ENCODE measurements at places on chromosomes 12 and 14. TPM values are rescaled to one million over a fixed set of nuclear protein-coding genes. Genes with fewer than 3 reads are reported as not detected.
A peak's percentile ranks its signal among the peaks of the same experiment; 100 is the strongest.

GRCh38 chr14:92619671-92620456, 106.3 kb downstream of the RIN3 start:
- peak; percentile 35 for DNase-seq

GRCh38 chr14:46820291-46820690, 168.7 kb upstream of the RPL10L start:
- DNase-seq, result no peak

DNA sequence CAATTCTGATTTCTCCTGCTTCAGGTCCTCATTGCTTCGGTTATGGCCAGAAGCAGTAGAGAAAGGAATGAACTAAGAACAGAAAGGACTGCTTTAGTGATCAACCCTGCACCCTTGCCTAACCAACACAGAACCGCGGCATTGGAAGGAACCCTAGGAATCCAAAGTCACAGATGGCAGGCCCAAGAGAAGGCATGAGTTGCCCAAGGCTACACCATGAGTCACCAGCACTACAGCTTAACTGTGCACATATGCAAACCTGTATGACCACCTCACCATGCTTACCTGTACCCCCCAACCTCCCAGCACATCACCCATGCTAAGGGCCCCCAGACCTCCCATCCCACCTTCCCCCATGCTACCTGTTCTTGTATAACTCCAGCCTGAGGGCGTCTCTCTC, 25.9 kb upstream of the BLTP3B start:
- DNase-seq, result no peak

DNA sequence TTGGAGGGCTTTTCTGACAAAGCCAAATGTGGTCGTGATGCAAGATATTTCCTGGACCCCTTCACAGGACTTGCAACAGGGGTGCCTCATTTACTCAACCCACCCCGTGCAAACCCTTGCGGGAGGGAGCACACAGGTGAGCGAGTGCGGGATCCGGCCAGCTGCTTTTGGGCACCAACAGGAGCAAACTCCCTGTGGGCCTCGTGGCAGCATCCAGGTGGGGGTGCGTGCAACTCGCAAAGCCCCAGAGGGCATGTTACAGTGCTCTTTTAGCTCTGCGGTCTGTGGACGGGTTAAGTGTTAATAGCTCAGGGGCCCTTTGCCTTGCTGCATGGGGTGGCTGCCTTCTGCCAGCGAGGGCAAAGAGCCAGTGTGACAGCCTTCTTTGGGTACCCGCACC, 707.6 kb upstream of the MDGA2 start:
- no peak for DNase-seq

DNA sequence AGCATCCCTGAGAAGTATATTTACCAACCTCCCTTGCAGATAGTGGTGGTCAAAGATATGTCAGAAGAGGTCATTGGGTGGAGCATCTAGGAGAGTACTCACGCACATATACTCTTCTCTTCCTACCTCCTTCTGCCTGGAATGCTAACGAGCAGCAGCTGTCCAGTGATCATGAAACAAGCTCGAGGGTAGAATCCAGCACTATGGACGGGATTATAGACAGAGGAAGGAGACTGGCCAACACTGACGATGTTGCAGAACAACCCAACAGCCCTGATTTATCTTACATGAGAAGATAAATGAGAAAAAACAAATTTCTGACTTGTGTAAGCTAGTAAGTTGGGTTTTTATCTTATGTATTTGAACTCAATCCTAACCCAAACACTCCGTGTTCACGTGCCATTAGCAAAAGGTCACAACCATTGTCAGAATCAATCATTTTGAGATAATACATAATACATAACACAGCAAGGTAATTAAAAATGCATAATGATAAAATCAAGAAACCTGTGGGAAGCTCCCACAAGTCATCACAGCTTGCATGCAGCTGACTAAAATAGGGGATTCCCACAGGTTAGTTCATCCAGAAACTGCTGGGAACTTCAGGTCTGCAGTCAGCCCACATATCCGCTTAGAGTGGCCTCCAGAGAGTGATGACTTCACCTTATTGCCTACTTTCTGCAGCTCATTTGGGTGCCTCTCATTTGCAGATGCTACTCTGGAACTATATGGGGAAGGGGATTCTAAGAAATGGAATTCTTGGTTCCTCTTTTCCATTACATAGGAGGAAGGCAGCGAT, 36.3 kb upstream of the STK38L start:
- peak; percentile 32 for DNase-seq

DNA sequence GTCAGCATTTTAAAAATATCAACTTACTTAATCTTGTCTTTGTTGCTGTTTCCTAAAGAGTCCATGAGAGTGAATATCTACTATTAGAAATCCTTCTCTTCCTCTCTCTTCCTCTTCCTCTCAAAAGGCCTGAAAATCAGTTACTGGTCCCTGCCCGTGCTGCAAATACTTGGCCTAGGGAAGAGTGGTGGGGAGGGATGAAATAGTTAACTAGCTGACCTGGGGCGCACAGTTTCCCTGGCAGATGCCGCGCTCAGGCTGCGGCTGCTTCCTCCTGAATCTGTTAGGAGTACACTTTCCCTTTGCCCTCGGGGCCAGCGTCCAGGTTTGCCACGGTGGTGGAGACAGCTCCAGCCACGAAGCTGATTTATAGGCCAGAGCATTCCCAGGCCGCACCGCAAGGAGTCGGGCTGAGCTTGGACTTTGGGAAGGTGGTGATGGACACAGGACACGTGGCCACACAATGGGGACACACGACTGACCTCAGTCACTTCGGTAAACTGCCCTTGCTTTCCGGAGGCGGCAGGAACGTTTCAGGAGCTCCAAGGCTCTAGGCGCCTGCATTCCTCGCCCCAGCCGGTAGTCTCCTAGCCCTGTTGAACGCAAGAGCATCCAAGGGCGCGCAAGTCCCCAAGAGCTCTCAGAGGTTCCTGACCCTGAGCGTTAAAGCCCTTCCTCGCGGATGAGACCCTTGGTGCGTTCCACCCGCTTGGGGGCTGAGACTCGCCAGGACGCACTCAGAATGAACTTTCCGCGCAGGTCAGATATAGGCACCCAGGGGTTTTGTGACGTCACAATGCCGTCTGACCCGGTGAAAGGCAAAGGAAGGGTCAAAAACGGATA, 7.1 kb upstream of the ASCL1 start:
- no peak for DNase-seq

DNA sequence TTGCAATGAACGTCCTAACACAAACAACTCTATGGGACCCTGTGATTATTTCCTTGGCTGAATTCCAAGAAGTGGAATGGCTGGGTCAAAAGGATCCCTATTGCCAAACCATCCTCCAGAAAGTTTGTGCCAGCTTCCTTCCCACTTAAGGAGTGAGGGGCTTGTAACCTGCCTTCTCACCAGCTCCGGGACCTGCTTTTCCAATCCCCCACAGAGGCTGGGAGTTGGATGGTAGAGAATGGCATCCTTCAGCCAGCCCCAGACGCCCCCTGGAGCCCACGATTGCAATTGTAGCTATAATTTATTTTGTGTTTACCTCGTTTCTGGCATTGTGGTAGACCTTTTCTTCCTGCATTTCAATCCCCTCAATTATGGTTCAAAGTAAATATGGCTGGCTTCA, 9.7 kb upstream of the ZDHHC22 start:
- no peak for DNase-seq

- DNase-seq, result no peak
Measured at GRCh38 chr12:68252077-68252476, 1.3 kb downstream of the IL22 start.

DNA sequence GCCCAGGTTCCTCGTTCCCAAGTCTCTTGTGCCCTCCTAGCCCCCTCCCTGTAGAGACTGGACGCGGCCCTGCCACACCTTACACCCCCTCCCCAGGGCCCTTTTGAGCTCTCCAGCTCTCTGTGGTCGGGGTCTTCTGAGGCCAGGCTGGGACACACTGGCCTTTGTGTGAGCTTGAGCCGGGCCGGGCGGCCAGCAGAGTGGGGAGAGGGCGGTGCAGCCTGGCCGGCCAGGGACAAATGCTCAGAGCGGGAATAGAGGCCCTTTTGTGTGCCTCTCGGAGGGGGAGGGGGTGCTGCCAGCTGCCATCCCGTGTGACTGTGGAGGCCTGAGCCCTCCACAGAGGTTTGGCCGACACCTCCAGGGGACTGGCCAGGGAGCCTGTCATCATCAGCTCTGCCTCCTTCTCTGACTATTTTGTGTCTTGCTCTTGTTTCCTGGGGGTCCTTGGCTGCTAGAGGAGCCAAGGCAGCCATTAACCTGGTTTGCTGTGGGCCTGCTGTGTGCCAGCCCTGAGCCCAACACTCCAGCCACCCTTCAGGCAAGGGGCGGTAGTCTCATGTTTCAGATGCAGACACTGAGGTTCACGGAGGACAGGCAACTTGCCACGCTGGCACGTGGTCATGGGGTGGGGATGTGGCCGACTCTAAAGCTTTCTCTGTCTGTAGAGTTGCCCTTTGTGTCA, 13.6 kb downstream of the FAM222A start:
- DNase-seq, result no peak

- DNase-seq, result no peak
Measured at GRCh38 chr12:47819138-47819895, 386 bp downstream of the HDAC7 start.

GRCh38 chr12:24212496-24212895, 263.0 kb upstream of the SOX5 start:
- no peak for DNase-seq

GRCh38 chr12:109680264-109681005, 33.2 kb upstream of the FAM222A start:
- no peak for DNase-seq

DNA sequence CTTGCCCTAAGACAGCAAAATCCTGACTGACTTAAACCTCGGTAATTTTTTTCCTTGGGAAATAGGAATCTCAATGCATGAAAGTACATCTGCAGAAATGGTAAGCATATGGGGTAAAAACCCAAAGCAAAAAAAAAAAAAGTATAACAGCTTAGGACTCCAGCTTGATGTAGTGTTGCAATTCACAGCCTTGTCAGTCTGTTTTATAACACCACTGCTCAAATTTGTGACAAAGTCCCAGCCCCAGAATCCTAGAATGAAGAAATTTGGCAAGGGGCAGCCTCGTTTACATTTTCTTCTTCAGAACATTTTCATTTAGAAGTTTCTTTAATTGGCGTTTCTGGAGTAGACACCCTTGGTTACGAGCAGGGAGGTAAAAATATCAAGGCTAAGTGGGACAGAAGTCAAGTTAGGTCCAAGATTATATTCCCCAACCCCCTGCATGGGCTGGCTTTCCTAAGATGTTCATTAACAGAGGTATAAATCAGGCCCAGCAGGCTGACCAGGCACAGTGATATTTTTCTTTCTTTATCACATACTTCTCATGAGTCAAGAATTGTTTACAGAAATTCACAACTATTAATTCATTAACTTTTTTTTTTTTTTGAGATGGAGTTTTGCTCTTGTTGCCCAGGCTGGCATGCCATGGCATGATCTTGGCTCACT, 424.0 kb downstream of the RMST start:
- no peak for DNase-seq

DNA sequence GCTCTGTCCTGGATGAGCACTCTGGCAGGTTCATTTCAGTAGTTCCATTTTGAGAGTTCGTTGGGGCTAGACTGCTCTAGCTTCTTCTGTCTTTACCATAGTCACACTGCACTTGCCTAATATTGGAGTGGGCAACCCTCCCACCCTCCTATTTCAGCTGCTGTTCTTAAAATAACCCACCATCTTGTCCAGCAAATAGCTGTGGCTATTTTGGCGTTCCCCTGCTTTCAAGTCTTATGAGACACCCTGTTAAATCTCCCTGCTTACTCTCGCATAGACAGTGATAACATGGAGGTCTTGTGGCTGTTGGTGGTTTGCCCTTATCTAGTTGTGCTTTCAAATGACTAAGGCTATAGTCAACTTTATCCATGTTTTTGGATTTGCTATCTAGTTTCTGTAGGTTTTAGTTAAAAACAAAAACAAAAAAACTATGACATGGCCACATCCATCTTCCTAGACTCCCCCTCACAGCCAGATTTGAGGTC, 65.5 kb downstream of the LRP6 start:
- peak; percentile 94 for DNase-seq

- no peak for DNase-seq
Measured at GRCh38 chr12:2610358-2610757, 184.4 kb upstream of the FKBP4 start.

DNA sequence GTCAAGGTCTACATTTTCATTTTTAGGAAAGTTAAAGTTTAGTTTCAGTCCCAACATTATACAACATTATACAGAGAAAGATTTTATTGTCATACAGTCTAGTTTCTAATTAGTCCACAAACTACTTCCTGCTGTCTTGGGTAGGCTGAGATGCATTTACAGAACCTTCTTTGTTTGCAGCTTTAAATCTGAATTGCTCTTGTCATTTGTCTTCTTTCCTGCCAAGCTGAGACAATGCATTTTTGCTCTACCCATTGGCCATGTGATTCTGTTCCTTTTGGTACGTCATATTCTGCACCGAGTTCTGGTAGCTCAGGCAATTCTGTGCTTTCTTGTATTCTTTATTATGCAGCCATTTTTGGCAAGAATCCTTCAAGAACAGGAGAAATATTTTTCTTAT, 228.5 kb downstream of the ATP23 start:
- DNase-seq, result no peak

DNA sequence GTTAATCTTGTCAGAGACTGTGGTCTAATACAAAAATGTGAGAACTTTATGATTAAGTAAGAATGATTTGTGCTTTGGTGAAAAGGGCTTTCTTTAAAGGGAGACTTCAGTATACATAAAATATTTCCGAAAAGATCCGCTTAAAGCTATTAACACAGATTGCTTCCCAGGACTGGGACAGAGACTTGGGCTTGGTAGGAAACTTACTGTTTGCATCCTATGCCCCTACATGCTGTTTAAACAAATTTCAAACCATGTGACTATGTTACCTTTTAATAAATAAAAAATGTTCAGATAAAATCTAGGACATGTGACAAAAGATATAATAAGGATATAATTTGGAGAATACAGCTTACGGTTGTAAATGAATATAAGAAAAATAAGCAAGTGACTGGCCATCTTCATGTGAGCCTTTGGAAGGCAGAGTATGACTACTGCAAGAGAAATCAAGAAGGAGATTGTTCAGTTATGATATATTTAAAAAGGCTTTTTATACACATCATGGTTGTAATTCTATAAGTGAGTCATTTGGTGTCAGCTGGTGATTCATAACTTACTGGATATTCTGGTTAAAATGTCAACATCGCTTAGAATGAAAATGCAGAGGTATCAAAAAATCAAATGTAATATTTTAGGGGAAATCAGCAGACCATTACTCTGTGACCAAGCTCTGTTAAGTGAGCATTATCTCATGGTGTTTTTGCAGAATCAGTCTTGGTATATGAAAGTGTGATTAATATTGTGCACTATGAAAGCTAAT, 234.7 kb upstream of the E2F7 start:
- peak; percentile 79 for DNase-seq

DNA sequence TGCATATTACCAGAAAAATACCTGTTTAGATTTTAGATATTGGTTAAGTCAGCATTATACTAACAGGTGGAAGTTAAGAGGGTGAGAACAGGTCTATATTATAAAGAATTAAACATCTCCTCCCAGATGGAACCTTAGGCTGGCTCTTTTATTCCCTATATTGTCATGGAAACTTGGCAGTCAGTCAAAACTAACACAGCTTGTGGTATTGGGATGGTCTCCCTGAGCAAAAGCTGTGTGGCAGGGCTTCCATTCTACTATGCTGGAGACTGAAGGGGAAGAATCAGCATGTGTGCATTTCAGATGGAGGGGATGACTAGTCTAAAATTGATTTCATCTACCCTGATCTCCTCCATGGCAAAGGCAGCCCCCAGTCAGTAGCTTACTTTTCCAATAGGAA, 66.7 kb downstream of the SMOC1 start:
- no peak for DNase-seq

GRCh38 chr14:41623736-41624135, 17.1 kb downstream of the LRFN5 start:
- DNase-seq, result no peak

The PGF gene
- 0.36 TPM for total RNA-seq

The RNASE9 gene
- not detected for total RNA-seq

The PRIMA1 gene
- 0.08 TPM for total RNA-seq

The STYK1 gene
- total RNA-seq, result not detected

The UNC119B gene
- total RNA-seq, result 18.2 TPM

The SNW1 gene
- total RNA-seq, result 55.7 TPM

All from fibroblast of the aortic adventitia (primary cell).